ENCODE measurements at places on chromosomes 5 and 9.

- DNase-seq, result no peak
Measured at GRCh38 chr5:119393746-119394145, 37.9 kb downstream of the TNFAIP8 start.

DNA sequence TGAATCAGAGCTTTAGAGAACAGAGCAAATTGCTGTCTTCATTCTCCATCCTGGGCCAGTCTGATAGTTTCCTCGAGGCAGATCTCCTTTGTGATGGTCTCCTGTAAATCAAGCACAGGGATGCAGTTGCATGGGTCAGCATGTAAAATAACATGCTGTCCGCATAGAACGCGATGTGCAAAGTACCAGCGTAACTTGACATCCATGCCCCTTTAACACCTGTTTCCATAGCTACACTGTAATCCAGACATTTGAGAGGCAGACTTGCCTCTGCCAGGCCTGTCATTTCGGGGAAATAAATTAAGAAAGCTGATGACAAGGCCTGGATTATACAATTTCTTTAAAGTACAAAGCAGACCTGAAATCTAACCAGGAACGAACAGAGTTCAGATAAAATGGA is 413.5 kb downstream of the TLE4 start:
- no peak for DNase-seq

DNA sequence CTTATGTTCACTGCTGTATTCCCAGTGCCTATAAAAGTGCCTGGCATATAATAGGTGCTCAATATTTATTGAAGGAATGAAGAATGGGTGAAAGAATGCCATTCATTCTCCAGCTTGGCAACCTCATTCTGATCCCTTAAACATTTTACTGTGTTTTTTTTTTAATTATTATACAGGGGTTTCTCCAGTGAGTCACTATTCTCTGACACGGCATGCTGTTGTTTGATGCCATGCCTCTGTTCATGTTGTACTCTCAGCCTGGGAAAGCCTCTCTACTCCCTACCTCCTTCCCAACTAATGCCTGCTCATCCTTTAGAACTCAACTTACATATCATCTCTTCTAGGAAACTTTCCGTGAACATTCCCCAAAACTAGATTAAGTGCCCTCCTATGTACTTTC is 70.2 kb upstream of the PHF24 start:
- no peak for DNase-seq

DNA sequence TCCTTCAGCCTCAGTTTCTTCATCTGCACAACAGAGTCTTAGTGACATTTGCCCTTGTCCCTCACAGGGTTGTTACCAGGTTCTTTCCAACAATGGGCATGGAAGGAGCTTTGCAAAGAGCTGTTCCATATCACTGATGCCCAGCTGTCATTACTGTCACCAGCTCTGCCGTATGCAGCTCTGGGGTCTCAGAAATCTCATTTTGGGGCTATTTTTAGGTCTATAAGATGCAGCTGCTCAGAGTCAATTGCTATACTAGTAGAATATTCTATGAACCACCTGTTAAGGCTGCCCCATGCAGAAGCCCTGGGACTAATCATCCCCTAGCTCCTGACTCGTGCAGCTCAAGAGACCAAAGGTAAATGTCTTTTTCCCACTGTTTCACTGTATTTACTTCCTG is 105.1 kb upstream of the TNPO1 start:
- DNase-seq, result no peak

DNA sequence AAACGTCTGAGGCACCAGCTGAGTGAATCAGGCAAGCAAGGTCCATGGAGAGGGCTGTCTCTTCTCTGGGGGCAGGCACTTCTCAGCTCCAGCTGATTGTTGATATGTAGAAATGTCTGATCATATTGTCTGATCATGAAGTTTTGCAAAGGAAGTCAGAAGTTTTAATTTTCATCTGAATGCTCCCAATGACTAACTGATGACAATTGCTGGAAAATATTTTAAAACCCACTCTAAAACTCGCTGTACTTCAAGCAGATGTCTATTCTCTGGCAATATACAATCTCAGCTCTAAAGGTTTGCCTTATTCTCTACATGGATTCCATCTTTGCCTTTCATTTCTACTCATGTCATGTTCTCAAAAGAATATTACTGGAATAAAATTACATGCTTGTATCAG is 12.7 kb downstream of the PLK2 start:
- DNase-seq, result no peak

GRCh38 chr9:11973011-11973410 is 720.2 kb upstream of the TYRP1 start:
- DNase-seq, result no peak

DNA sequence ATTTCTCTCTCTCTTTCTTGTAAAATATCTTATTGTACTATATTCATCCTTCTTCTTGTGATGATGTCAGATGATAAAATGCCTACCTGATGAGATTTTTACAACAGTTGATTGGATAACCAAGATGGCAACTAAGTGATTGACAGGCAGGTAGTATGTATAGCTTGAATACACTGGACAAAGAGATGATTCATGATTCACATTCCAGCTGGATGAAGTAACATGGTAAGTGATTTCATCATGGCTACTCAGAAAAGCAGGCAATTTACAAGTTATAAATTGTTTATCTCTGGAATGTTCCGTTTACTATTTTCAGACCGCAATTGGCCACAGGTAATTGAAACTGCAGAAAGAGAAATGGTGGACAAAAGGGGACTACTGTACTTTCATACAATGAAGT is 1471.7 kb upstream of the C9orf72 start:
- DNase-seq, result no peak
